ENCODE measurements at places on chromosomes 1 and 21.

- DNase-seq, result no peak
Measured at GRCh38 chr1:166489670-166490436, 323.1 kb upstream of the FAM78B start.

DNA sequence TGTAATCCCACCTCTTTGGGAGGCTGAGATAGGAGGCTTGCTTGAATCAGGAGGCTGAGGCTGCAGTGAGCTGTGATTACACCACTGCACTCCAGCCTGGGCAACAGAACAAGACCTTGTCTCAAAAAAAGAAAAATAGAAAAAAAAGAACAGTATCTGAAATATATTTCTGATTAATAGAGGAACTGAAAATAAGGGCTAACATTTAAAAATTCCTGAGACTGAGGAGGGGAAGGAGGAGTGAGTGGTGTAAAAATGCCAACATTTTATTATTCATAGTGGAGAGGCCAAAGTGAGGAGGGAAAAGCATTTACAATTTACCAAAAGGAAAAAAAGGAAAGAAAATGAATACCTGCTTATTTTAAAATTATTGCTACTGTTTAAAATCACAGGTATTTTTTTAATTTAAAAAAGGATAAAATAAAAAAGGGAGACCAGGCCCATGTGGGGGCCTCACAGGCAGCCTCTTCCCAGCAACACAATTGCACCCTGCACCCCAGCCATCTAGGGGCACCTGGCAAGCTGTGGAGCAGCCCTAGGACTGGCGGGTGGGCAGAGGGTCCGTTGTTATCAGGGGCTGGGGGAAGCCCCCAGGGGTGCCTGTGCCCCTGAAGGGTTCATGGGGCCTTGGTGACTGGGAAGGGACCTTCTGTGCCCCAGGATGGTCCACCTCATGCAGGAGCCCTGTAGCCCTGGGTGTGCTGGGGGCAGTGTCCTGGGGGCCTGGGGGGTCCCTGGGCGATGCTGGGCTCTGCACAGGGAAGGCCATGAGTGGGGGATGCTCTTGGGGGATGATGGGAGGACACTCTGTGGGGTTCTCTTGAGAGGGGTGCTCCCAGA is 34.8 kb upstream of the ADARB1 start:
- no peak for DNase-seq

- no peak for DNase-seq
Measured at GRCh38 chr1:33849211-33849610, 14.7 kb upstream of the HMGB4 start.

DNA sequence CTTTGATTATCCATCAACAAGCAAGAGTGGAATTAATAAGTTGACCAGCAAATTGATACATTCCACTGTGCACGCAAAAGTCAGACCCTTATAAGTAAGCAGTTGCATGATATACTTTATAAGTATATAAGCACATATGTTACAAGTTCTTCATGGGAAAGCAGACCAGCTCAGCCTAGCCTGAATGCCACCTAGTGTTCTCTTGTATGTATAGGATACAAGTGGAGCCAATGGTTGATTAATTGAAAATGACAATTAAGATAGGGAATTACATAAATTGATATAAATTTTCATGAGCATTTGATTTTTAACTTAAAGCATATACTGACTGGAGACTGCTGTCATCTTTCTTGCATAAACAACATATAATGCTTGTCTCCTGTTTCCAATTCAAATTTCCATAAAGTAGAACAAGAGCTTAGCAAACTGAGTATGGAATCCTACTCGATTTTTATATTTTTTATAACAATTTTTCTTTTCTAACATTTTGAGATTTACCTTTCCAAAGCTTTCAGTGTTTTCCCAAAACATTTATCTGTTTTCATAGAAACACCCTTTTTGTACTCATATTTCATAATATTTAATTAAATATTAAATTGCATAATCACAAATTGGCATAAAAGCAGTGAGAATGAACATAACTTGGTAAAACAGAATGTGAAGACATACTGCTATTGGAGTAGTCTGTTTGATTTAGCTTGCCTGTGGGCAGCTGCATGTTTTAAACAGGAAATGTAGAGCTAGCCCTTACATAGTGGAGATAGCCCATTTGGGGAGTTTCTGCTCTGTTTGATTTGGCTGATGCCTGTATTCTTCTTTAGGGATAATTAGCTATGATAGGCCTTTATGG is 62.8 kb downstream of the MAGI3 start:
- peak; percentile 21 for DNase-seq
